ENCODE measurements at places on chromosomes 1 and 21. TPM values are rescaled to one million over a fixed set of nuclear protein-coding genes. Genes with fewer than 3 reads are reported as not detected.

The SLAMF6 gene
- total RNA-seq: not detected

The CYP4A22 gene
- 0.27 TPM for total RNA-seq

The RBM11 gene
- total RNA-seq: 9.9 TPM

The S100A8 gene
- 2.9 TPM for total RNA-seq

- DNase-seq: no peak
These were observed 1.6 kb downstream of the CYB5R1 start for GRCh38 chr1:202965422-202965821.

DNA sequence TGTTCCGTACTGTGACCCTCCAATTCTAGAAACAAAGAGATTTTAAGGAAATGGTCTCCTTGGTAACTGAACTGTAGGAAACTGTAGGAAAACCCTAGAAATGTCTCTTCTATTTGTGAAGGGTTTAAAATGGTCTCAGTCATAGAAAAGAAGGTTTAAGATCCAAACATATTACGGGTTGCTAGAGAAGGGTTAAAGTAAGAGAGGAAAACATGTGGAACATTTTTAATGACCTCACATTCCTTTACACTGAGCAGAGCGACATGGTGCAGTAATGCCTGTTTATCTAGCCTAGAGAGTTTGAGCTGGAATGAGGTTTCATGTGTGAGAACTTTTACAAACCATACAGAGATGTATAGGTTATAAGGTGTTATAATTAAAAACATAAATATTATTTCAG, 36.9 kb upstream of the C1orf105 start:
- DNase-seq: no peak

GRCh38 chr1:210129759-210130158, 102.8 kb upstream of the SERTAD4 start:
- no peak for DNase-seq

Measured in cerebellum (tissue), 4 donors.